ENCODE measurements at places on chromosomes 1 and 21.

DNA sequence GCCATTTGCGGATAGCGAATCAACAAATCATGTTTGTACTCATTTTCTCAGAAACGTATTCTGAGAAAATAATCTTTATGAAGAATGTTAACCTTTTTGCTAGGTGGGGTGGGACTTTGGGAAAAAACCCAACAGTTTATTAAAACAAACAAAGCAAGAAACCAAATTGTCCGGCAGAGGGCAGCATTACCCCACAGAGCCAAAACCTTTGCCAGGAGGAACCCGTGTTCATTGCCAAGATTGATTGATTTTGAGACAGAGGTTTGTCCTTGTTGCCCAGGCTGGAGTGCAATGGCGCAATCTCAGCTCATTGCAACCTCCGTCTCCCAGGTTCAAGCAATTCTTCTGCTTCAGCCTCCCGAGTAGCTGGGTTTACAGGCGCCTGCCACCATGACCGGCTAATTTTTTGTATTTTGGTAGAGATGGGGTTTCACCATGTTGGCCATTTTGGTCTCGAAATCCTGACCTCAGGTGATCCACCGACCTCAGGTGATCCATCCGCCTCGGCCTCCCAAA is 70.8 kb upstream of the RHOU start:
- H3K4me3 ChIP-seq: no peak overlapping the region
- no peaks in the 10 kb centered on the region for H3K36me3 ChIP-seq
- H3K27ac ChIP-seq: no peak overlapping the region
- H3K27me3 ChIP-seq: peaks cover 8% of the 10 kb centered on the region

DNA sequence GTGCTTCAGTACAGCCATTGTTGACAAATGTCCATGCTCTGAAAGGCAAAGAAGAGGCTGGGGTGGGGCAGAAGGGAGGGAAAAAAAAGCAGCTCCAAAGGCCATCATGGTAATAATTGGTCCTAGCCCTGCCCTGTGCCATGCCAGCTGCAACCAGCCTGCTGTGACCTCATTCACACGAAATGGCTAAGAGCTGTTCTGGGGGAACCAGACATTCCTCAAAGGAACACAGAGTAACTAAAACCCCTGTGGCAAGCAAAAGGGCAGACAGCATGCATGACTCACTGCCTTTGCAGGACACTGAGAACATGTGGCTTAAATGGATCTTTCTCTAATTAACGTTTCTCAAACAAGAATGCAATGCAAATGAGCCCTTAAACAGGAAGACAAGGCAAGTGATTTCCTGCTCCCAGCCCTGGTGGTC is 42.3 kb downstream of the STYXL2 start:
- no peak overlapping the region for H3K27ac ChIP-seq
- H3K36me3 ChIP-seq: no peaks in the 10 kb centered on the region
- peaks cover 6% of the 10 kb centered on the region for H3K4me1 ChIP-seq
- no peak overlapping the region for H3K4me3 ChIP-seq

DNA sequence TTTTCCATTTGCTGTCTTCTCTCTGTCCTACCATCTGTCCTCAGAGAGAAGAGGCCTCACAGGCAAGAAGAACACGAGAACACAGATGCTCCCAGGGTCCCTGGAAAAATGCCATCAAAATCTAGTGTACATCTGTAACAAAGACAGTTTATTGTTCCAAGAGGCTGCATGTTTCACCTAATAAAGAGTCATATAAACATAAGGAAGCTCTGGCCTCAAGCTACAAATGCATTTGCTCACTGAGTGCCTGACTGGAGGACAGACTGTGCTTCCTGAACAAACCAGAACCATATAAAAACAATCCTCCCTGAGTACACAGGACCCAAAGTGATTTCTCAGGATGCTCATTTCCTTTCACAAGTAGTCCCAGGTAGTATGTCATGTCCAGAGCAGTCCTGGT is 76.3 kb upstream of the SLC44A3 start:
- no peaks in the 10 kb centered on the region for H3K36me3 ChIP-seq
- H3K4me1 ChIP-seq: peaks cover 4% of the 10 kb centered on the region
- no peak overlapping the region for H3K27ac ChIP-seq
- no peak overlapping the region for H3K4me3 ChIP-seq
- H3K27me3 ChIP-seq: peaks cover 10% of the 10 kb centered on the region
- DNase-seq: no peak

- H3K27me3 ChIP-seq: no peaks in the 10 kb centered on the region
- no peaks in the 10 kb centered on the region for H3K4me1 ChIP-seq
- DNase-seq: no peak
- H3K36me3 ChIP-seq: no peaks in the 10 kb centered on the region
Observed at GRCh38 chr21:27722095-27722494, 755.2 kb upstream of the ADAMTS5 start.

DNA sequence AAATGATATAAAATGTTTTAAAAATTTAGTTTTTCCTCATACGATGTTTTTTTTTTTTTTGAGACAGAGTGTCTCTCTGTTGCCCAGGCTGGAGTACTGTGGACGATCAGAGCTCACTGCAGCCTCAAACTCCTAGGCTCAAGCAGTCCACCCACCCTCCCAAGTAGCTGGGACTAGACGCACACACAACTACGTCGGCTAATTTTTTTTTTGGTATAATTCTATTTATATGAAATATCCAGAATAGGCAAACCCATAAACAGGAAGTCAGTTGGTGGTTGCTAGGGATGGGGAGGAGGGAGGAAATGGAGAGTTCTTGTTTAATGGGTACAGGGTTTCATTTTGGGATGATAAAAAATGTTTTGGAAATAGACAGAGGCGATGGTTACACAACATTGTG is 56.5 kb downstream of the WARS2 start:
- H3K36me3 ChIP-seq: peaks cover 8% of the 10 kb centered on the region
- no peak overlapping the region for H3K4me3 ChIP-seq
- DNase-seq: no peak
- H3K27me3 ChIP-seq: no peaks in the 10 kb centered on the region
- H3K4me1 ChIP-seq: peaks cover 14% of the 10 kb centered on the region
- no peak overlapping the region for H3K27ac ChIP-seq

DNA sequence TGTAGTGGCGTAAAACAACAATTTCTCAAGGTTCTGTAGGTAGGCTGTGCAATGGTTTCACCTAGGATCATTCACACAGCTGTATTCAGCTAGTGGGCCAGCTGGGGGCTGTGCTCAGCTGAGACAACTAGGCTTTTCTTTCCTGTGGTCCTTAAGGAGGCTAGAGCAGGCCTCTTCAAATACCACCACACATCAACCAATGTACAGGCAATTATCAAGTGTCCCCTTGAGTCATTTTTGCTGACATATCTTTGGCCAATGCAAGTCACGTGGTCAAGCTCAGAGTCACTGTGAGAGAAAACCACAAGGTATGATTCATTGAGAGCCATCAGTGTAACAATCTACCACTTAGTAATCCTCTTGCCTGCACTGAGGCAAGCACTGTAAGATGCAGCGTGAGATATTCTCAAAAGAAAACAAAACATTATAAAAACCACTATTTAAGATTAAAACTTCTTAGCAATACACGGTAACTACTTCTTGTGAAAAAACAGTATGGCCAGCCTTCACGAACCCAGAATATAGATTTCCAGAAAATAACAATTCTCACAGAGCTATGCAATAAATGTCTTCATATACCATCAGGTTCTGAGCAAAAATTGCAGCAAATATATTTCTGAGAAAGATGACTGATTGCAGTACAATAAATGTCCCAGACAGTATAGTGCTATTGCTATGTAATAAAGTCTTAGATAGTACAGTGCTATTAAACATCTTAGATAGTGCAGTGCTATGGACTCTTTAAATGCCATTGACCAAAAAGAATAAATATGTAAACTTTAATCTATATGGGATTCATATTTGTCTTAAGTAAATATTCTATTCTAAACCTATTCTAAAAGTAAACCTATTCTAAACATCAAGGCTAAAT is 55.3 kb downstream of the NME7 start:
- H3K4me1 ChIP-seq: peaks cover 4% of the 10 kb centered on the region
- no peak overlapping the region for H3K4me3 ChIP-seq
- no peaks in the 10 kb centered on the region for H3K36me3 ChIP-seq
- DNase-seq: no peak

Measured in activated B cell treated with CpG ODN at 0.5 μM for 24 hours (primary cell).